ENCODE measurements at places on chromosomes 3 and 15. TPM values are rescaled to one million over a fixed set of nuclear protein-coding genes. Genes with fewer than 3 reads are reported as not detected.

Gene PPP1R14D
- total RNA-seq = not detected

Gene NMNAT3
- 1.9 TPM for total RNA-seq

Gene IQCF5
- total RNA-seq = not detected

Gene CRYGS
- 3.9 TPM for total RNA-seq

Gene CSPG5
- total RNA-seq = 21.7 TPM

Gene RYR3
- total RNA-seq = not detected

Gene COL6A5
- 0.32 TPM for total RNA-seq

Gene ALG1L2
- not detected for total RNA-seq

Gene CLEC3B
- total RNA-seq = 0.81 TPM

Gene RETNLB
- total RNA-seq = not detected

Gene NMD3
- 46.7 TPM for total RNA-seq

Gene CGGBP1
- 120 TPM for total RNA-seq

Gene UBE2Q2
- total RNA-seq = 18.1 TPM

Gene FOXB1
- total RNA-seq = not detected

Gene THRB
- total RNA-seq = 0.22 TPM

Gene EPHB3
- 19.4 TPM for total RNA-seq

Gene CAMK2N2
- 2.2 TPM for total RNA-seq

Gene GPR62
- not detected for total RNA-seq

Gene CEMIP
- not detected for total RNA-seq

Gene RNU5B-1
- total RNA-seq = not detected

Gene SLC30A4
- total RNA-seq = 1.1 TPM

Gene CPOX
- 27.7 TPM for total RNA-seq

Gene ROPN1B
- total RNA-seq = not detected

Gene TF
- 0.11 TPM for total RNA-seq

Gene CCRL2
- not detected for total RNA-seq

Gene REC114
- not detected for total RNA-seq

Gene QTRT2
- total RNA-seq = 62.4 TPM

Gene AADACL2
- not detected for total RNA-seq

Gene EXD1
- not detected for total RNA-seq

Gene IGF1R
- total RNA-seq = 41.2 TPM

Gene GUCA1C
- not detected for total RNA-seq

Gene CD200
- total RNA-seq = not detected

Gene IL17RE
- total RNA-seq = 2.3 TPM

Gene SAMD7
- total RNA-seq = not detected

Gene GRK7
- not detected for total RNA-seq

Gene ADPGK
- total RNA-seq = 42.2 TPM

Gene C3orf85
- total RNA-seq = not detected

Data from A673 (cell line).